Fibroblast of pulmonary artery (primary cell): ENCODE measurements at places on chromosomes 1 and 21.
A peak's percentile ranks its signal among the peaks of the same experiment; 100 is the strongest.

DNA sequence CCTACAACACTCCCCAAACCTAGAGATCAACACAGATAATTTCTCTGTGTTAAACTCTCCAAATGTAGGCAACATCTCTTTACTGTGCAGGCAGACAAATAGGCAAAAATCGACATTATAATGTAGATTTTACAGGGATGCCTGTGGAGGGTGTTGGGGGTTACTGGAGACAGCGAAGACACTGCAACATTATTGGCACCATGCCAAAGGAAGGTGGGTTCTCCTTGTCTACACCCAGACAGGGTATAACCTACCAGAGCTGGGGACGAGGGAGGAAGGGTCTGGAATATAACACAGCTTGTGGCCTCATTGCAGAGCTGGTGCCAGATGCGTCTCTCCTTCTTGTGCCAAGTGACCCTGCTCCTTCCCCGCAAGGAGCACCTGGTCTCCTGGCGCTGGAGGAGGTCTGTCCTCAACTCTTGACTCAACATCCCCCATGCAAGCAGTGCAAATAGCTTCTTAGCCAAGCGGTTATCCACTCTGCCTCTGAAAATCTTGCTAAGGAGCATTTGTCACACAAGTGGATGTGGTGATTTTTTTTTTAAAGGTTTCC, 404.0 kb downstream of the PRDM2 start:
- no peak for DNase-seq

DNA sequence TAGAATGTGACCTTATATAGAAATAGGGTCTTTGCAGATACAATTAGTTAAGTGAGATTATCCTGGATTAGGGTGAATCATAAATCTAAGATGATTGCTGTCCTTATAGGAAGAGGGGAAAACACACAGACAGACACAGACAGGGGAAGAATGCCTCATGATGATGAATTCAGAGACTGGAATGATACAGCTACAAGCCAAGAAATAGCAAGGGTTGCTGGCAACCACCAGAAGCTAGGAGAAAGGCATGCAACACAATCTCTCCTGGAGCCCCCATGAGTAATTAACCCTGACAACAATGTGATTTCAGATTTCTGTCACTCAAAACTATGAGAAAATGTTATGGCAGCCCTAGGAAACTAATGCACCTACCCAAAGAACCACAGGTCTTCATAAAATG, 19.1 kb upstream of the PPIH start:
- no peak for DNase-seq

DNA sequence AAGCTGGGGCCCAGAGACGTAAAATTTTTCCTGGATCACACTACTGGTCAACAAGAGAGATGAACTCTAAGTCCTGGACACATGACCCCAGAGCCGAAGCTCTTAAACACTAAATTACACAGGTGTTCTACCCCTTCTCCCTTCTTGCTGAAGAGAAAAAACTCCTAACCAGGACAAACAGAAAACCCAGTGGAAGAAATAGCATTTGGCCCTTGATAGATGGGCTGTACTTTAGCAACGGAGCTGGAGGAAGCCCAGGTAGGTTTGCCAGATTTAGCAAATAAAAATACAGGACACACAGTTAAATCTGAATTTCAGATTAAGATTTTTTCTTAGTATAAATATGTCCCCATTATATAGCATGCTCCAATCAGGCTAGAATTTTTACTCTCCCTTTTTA, 72.7 kb downstream of the DIRAS3 start:
- DNase-seq = no peak

DNA sequence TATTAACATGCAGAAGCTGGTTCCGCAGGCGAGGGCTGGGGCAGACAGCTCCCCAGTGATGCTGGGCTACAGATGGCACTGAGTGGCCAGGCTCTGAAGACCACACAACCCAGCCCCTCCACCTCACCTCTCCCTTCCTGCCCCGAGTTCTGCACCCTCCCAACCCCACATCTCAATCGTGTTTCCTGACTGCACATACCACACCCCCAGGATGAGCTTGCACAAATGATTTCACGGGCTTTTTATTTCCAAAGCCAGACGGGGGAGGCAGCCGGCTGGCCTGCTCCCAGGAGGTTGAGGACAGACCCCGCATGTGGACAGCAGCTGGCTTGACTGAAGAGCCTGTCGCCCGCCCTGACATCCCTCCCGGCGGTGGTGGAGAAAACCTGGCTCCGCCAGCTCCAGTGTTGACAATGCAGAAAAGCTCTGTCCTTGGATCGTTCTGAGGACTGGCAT, 21.4 kb upstream of the ALDH4A1 start:
- peak; percentile 52 for DNase-seq

DNA sequence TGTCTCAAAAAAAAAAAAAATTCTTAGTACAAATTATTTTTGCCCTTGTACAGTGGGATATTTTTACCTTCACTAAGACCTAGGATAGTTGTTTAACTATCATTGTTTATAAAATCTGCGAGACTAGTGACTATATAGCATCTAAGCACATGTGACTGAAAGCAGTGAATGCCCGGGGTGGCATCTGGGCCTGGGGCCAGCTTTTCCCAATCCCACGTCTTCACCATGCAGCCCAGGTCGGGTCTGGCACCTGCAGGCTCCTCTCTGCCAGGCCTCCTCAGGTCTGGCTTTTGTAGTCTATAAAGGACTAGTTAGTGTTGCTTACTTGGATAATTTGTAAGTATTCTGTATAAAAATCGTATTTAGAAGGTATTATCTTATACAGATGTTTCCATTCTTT, 40.8 kb downstream of the CBS start:
- no peak for DNase-seq

DNA sequence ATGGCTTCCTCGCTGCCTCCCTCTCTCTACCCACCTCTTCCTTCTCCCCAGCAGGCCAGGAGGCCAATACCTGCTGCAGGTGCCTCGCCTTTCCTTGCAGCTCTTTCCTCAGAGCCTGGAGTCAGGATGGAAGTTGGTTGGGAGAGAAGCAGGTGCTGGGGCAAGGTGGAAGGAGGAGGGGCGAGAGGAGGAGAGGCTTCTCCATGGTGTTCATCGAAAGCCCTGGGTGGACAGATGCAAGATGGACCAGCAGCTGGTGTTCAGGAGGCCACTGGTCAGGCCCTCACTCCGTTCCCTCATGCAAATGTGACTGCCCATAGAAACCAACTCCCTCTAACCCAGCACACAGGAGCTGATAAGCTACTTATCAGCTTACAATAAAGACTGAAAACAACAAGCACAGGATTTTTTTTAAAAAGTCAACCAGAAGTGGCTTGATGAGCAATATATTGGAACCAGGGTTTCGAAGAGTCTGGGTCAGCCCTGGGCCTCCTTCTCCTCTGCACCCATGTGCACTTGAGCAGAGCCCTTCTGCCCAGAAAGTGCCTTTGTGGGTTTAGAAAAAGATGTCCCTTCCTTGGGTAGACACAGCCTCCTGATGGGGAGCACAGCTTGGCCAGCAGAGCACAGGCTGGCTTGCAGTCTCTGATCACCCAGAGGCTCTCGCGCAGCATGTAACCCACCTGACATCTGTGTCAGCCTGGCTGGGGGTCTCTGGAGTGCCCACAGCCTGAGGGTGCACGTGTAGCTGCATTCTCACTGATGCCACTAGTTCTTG, 16.6 kb upstream of the GSTM4 start:
- no peak for DNase-seq

DNA sequence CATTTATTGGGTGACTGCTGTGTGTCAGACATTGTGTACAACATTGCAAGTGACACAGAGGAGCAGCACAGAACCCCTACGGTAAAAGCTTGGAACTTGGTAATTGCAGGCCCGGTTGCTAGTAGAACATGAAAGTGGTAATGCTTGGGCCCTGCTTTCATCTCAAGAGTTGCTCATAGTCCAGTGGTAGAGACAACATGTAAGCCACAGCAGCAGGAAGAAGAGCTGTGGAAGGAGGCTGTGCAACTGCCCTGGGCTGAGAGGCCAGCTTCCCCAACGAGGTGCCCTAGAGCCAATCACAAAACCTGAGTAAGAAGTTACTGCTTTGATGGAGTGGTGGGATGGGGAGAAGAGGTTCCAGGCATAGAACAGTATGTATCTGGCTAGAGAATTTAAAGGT, 18.4 kb downstream of the CNIH4 start:
- DNase-seq = no peak

DNA sequence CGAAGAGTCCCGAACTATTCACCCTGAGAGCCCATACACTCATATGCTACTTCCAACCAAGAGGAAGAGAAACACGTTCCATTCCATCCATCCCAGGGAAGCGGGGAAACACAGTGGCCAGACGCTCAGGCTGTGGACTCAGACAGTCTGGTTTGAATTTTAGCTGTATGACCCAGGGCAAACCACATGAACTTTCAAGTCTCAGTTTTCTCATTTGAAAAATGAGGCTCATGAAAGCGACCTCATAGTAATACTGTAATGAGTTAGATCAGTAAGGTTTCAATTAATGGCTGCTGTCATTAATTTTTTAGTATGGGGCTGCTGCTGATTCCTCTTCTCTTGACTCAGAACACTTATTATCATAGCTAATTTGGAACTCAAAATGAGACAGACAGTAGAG, 1.5 kb downstream of the FCRL4 start:
- DNase-seq = no peak

DNA sequence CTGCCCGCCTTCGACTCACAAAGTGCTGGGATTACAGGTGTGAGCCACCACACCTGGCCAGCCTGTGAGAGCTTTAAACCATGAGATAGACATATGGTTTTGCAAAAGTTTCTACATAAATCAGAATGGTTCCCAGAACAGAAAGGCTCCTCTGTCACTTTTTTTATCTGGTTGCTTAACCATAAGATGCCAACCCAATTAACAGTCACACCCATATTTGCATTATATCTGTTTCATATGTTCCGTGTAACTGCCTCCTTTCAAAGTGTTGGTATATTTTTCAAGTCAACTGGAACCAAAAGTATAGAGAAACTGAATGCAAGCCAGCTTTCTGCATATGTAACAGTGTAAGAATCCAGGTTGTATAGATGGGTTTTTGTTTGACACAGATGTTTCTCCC, 23.7 kb upstream of the RCC1 start:
- DNase-seq = no peak

GRCh38 chr1:183807549-183808168, 2.7 kb downstream of the RGL1 start:
- peak; percentile 26 for DNase-seq

- DNase-seq = peak; percentile 51
These were observed 657 bp upstream of the HDAC1 start for GRCh38 chr1:32291145-32291707.

- DNase-seq = peak; percentile 48
These were observed 56.7 kb downstream of the PLPP3 start for GRCh38 chr1:56522680-56523079.

DNA sequence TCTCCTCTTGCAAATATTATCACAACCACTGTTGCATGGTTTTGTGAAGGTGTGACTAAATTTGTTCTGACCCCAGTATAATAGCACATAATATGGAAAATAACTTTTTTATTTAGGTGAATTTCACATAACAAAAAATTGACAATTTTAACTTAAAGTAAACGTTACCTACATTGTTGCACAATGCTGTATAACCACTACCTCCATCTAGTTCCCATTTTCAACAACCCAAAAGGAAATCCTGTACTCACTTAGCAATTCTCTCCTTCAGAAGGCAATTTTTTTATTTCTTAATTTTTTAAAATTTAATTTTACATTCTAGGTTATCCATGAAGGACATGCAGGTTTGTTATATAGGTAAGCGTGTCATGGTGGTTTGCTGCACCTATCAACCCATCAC, 95.2 kb downstream of the KCNJ6 start:
- no peak for DNase-seq

DNA sequence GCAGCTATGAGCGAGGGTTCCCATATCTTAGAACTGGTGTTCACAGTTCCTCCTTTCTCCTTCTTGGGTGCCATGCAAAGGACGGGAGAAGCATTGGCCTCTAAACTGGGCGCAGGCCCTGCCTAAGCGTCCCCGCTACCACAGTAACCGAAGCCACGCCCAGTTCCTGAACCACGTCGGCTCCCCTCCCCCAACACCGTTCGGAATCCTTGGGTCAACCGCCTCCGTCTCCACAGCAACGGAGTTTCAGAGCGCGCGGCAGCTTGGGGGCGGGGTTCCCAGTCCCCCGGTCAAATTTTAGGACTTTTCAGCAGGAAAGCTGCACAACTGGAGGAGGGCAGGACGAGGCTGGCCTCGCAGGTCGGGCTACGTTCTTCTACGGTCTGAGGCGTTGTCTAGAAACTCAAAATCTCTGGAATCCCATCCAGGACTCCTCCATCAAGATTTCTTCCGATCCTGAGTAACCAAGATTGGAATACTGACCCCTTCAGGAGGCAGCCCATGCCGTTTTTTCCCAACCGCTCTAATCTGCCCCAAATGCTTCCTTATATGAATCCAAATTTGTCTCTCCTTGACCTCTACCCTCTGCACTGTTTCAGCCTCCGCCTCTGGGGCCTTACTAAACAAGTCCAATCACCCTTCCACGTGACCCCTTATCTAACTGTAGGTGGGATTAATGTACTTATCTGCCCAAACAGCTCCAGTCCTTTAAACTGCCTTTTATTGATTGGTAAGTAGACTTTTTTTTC, at the start of gene SPAG17:
TSS of gene SPAG17 (minus strand) at position 145 of the 749 bp plus-strand sequence. CDS start at position 74, 71 bp downstream.
- DNase-seq = peak; percentile 61

DNA sequence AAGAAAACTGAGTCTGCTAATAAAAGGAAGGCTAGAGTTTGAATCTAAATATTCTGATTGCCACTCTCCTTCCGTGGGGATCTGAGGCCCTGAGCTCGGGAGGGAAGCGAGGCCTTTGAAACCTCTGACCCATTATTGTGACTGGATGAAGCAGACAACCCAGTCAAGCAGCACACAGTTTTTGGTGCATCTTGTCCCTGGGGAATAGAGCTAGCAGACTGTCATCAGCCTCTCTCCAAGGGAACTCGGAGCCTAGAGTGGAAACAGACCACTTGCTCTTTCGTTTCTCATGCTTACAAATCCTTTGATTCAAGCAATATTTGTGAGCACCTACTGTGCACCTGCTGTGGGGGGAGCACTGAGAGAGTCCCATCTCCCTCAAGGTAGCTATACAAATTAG, 133.2 kb upstream of the KLHDC7A start:
- DNase-seq = no peak

GRCh38 chr1:204314171-204314892, 45.4 kb downstream of the PLEKHA6 start:
- DNase-seq = no peak

GRCh38 chr1:98556521-98557158, 104.9 kb upstream of the SNX7 start:
- peak; percentile 45 for DNase-seq

GRCh38 chr1:215891266-215892057, 324.4 kb downstream of the KCTD3 start:
- no peak for DNase-seq

- DNase-seq = no peak
These were observed 57.9 kb upstream of the QSOX1 start for GRCh38 chr1:180096584-180097325.

DNA sequence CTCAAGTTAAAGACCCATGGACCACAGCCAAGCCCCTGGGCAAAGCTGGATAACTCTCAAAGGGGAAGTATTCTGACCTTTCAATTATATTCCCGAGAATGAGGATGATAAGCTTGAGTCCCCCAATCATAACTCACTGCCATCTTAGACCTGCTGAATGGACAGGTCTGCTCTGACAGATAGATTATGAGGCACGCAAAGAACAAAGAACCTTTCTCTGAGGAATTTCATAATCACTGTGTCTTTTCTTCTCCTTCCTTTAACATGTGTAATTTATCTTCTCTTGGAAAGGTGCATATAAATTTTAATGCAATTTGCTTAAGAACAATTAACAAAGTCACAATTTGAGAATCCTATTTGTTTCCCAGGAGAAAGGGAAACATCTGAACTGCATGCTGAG, 22.0 kb downstream of the PIGM start:
- no peak for DNase-seq

- DNase-seq = peak; percentile 39
These were observed 58.1 kb upstream of the COA6 start for GRCh38 chr1:234315091-234315541.
